AG04449 (cell line): ENCODE measurements at places on chromosomes 7 and 10.

- DNase-seq = no peak
These were observed 176.4 kb downstream of the ELFN1 start for GRCh38 chr7:1846331-1847065.

DNA sequence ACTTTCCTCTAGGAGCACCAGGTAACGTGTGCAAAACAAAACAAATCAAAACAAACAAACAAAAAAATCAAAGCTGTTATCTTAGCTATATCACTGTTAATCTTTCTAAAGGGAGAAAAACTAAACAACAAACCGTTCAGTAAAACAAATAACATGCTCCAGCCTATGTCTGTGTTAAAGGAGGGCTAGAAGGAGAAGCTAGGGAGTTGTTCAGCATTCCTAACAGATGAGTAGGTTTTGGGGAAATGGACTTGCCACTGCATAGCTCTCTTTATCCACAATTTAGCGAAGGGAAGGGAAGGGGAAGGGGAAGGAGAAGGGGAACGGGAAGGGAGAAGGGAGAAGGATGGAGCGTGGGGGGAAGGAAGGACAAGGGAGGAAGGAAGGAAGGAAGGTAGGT, 134.2 kb upstream of the AKR1E2 start:
- no peak for DNase-seq

DNA sequence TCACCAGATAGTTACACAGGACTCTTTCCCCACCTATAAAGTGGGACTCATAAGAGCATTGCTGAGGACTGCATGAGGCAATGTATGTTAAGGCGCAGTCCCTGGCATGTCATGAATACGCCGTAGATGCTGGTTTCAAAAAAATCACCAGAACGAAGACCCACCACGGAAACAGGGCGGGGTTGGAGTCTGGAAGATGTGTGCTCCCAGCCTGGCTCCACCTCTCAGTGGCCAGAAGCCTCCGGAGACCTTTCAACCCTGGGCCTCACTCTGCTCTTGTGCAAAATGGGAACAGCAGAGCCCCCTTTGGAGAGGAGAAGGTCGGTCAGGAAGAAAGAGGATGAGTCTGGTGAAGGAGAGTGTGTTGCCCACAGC, 12.4 kb upstream of the ZMIZ1 start:
- no peak for DNase-seq

DNA sequence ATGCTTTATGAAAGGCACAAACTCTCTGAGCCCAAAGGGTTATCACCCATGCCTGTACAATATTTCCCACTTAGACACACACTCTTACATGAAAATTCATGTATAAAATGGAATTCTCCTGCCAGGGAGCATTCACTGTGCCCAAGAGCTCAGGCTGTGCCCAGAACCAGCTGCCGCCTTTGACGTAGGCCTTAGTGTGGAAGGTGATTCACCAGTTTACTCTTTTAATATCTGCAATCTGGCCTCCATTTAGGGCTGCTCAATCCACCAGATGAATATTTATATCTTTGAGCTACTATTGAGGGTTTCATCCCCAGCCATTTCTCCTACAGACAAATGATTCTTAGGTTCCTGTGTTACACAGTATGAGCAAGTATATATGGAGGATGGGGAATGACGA, 849.7 kb downstream of the CNTNAP2 start:
- no peak for DNase-seq

GRCh38 chr10:43190775-43191174, 52.5 kb downstream of the CSGALNACT2 start:
- no peak for DNase-seq

GRCh38 chr10:117924820-117925219, 121.9 kb downstream of the RAB11FIP2 start:
- DNase-seq = no peak

DNA sequence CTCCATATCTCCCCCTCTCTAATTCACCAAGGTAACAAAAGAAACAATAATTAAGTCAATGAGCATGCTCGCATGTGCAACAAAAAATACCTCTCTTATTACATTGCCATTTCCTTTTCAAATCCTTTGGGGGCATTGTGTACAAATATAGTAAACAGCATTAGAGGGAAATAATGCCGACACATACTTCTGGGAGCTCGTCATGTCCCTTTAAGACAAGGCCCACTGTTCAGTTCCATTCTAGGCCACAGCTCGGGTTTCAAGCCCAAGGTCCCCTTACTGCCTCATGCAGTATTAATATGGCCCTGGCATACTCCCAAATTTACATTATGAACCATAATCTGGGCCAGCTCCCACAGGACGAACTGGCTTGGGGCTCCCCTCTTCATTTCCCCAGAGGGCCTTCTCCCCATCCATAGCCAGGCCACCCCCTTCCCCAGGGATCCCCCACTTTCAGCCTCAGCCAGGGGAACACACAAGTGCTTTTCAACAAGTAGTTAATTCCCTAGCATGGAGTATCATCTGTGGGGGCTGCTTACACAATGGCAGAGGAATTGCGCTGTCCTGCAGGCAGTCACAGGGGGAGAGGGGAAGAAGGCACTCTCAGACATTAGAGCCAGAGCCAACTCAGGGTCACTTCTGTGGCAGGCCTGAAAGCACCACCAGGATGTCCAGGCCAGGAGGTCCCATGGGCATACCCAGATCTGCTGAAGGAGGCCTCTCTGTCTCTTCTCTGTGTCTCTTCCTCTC, 110.6 kb downstream of the KCNMA1 start:
- no peak for DNase-seq
